Caki2 (cell line): ENCODE measurements at places on chromosomes 3 and 15. TPM values are rescaled to one million over a fixed set of nuclear protein-coding genes. Genes with fewer than 3 reads are reported as not detected.

The SLC27A2 gene
- total RNA-seq = 0.06 and 0.57 TPM in 2 replicates

The CA12 gene
- 194 and 272 TPM in 2 replicates for total RNA-seq

The NME9 gene
- total RNA-seq = 0.57 TPM in 1 of 2 replicates, not detected in the other

The HTR3E gene
- not detected in 2 replicates for total RNA-seq

The IL20RB gene
- total RNA-seq = 1.0 and 2.8 TPM in 2 replicates

The CLRN1 gene
- not detected in 2 replicates for total RNA-seq

The QARS1 gene
- total RNA-seq = 241 and 326 TPM in 2 replicates

The CACNA1D gene
- 0.24 TPM in 1 of 2 replicates, not detected in the other for total RNA-seq

DNA sequence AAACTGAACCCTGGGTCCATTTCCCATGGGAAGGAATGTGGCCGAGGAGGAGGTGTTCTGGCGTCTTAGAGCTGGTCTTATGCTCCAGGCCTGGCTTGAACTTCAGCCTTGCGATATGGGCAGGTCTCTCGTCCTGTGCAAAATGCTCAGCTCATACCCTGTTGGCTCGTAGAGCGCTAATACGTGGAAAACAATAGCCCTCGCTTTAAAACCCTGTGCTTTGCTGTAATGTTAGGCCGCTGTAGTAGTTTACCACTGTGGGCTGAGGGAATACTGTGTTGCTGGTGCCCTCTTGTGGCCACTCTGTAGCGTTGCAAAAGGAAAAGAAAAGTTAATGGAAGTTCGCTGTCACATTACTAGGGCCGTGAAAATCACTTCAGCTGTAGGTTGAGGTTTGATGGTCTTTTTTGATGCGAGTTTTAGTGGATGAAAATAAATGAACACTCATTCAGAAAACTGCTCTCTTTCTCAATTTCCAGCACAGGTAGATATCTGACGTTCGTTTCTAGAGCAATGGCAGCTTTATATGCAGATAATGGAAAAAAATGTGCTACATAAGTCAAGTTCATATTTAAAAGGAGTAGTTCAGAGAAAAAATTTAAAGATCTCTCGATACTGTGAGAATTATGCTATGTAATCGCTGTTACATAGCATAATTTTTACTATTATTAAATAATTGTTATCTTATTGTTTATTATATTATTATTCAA, 92.9 kb downstream of the MCTP2 start:
- DNase-seq = peak; percentile 35

GRCh38 chr3:31198890-31199289, 304.4 kb upstream of the GADL1 start:
- DNase-seq = no peak

GRCh38 chr3:38689774-38690173, 40.3 kb upstream of the SCN5A start:
- DNase-seq = no peak

- no peak for DNase-seq
Measured at GRCh38 chr3:23657647-23658046, 148.1 kb upstream of the UBE2E1 start.

GRCh38 chr3:30502742-30503073, 103.7 kb upstream of the TGFBR2 start:
- DNase-seq = no peak

GRCh38 chr3:197209366-197210260, 88.8 kb downstream of the DLG1 start:
- DNase-seq = no peak

GRCh38 chr3:19256313-19256712, 108.0 kb downstream of the KCNH8 start:
- no peak for DNase-seq

DNA sequence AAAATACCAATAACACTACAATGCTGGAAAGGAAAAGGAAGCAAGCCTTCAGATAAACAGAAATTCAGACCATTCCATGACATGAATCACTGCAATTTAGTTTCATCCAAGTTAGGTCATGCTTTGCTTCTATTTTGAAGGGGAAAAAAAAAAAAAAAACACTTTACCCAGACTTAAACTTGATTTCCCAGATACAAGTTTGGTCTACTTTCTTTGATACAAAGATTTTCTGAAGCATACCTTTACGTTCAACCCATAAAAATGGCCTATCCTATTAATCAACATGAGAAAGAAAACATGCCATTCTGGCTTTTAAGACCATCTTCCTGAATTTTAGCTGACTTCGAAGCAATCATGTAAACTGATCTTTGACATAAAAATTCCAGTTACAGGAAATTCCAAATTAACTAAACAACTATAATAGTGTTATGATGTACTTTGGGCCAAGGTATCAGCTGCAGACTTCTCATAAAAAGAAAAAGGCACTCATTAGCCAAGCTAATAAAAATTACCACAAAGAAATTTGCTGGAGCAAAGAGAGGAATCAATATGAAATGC, 12.6 kb downstream of the OSBPL10 start:
- DNase-seq = no peak

- no peak for DNase-seq
Measured at GRCh38 chr15:81049835-81050234, 49.1 kb downstream of the TLNRD1 start.

- DNase-seq = peak; percentile 78
Measured at GRCh38 chr15:45162771-45163507, 24.8 kb downstream of the SHF start.
